ENCODE measurements at places on chromosomes 12 and 14.

DNA sequence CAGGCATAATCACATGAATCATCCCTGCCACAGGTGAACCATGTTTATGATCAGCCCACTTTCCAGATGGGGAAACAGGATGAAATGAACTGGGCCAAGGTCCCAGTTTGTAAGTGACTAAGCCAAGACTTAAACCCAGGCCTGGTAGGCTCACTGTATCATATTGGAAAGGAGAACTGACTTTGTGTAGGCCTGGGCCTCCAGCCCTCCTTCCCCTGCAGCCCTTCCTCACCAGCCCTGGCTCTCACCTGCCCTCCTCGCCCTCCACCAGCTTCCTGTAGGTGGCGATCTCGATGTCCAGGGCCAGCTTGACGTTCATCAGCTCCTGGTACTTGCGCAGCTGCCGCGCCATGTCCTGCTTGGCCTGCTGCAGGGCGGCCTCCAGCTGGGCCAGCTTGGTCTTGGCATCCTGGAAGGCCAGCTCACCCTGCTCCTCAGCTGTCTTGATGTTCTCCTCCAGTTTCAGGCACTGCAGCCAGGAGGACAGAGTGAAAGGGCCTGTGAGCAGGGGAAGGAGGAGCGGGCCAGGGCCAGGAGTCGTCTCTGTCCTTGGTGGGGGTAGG is 19.8 kb downstream of the KRT80 start:
- peak; percentile 57 for DNase-seq
- peaks cover 6% of the 10 kb centered on the region for H3K4me1 ChIP-seq
- H3K36me3 ChIP-seq = no peaks in the 10 kb centered on the region

DNA sequence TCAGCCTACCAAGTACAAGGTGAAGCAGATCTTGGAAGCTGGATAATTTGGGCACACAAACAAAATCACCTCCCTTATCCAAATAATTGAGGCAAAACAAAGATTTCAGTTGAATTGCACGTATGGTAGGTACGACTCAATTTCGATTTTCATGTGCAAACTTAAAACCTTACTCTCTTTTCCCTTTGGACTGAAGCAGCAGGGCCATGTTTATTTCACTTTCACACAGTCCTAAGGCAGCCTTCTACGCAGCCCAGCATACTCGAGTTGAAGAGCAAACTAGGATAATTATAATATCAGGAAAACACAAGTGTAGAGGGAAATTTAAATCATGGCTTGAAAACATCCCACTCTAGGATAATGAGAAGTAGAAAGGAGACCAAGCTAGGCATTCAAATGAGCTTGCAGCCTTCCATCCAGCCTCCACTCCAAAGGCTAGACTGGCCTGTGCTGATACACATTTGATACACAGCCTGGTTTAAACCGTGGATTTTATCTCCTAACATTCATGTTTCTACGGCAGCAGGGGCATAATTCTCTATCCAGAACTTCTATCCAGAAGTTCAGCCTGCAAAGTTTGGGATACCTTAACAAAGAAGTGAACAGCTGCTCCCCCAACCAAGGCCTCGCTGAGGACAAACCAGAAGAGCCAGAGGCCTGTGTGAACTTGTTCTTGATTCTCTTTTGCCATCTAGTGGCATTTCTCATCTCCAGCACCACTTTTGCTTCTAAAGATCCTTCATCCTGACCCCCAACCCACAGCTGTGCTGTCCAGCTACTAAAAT is 2.4 kb upstream of the RNASE7 start:
- peaks cover 6% of the 10 kb centered on the region for H3K4me1 ChIP-seq
- no peak overlapping the region for H3K27ac ChIP-seq
- no peak overlapping the region for H3K4me3 ChIP-seq
- peaks cover 22% of the 10 kb centered on the region for H3K27me3 ChIP-seq
- peak; percentile 29 for DNase-seq

DNA sequence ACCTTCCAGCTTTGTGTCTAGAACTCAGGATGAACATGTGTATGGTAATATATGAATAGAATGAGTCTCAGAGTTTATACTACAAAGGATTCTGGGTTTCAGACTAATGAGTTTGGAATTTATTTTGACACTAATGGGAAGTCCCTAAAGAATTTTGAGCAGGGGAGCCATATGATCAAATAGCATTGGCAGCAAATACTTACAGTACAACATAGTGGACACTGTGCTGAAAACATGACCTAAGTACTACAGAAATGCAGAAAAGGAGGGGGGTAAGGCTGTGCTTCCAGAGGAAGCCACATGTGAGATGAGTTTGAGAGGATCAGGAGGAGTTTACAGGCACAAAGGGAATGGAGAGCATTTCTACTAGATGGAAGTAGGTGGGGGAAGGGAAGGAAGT is 225.8 kb downstream of the C12orf42 start:
- DNase-seq = no peak
- H3K4me3 ChIP-seq = no peak overlapping the region
- peaks cover 14% of the 10 kb centered on the region for H3K4me1 ChIP-seq

DNA sequence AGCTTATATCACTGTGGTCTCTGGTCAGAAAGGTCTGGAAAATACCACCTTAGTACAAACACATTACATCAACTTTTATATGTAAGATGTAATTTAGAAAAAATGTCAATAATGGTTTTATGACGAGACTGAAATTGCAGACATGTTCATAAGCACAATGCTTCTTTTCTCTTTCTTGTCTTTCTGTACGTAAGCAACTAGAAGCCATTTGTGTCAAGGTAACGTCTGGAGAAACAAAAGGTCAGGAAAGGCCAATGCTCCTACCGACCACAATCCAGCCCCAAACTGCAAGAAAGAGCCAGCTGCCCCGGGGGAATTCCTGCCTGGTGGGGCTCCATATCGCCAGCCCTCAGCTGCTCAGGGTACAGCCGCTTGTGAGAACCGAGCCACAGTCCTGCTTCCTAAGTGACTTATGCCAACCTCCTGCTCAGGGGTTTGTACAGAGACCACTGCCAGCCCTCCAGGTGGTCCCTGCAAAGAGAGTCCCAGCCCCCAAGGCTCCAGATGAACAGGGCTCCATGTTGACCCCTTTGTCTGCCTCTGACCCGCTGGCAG is 6.3 kb downstream of the ZNF839 start:
- no peak overlapping the region for H3K4me3 ChIP-seq
- H3K27me3 ChIP-seq = no peaks in the 10 kb centered on the region
- no peak for DNase-seq
- H3K4me1 ChIP-seq = peaks cover 12% of the 10 kb centered on the region
- H3K36me3 ChIP-seq = peaks cover 5% of the 10 kb centered on the region

- H3K4me1 ChIP-seq = peaks cover 61% of the 10 kb centered on the region
- no peak overlapping the region for H3K27ac ChIP-seq
- no peaks in the 10 kb centered on the region for H3K27me3 ChIP-seq
- DNase-seq = no peak
- peaks cover 47% of the 10 kb centered on the region for H3K36me3 ChIP-seq
These were observed 11.1 kb downstream of the AEBP2 start for GRCh38 chr12:19450362-19450761.

DNA sequence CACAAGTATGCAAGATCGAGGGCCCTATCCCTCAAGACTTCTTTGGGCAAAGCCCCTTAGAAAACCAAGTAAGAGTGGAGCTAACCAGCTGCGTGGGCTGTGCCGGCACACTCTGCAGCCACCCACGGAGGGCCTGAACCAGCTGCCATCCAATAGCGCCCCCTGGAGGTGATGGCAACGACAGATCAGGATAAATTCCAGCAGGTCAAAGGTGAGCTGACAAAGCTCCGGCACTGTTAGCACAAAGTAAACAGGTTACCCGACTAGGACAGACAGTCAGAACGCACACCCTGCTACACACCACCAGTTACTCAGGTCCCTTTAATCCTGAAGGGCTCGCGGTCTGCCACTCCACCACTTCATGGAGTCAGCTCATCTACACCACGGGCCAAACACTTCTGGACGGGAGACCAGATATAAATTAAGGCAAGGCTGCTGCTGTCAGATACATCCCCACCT is 4.9 kb downstream of the ZBTB39 start:
- no peaks in the 10 kb centered on the region for H3K27me3 ChIP-seq
- H3K4me1 ChIP-seq = peaks cover 52% of the 10 kb centered on the region
- no peak overlapping the region for H3K27ac ChIP-seq
- DNase-seq = peak; percentile 82

DNA sequence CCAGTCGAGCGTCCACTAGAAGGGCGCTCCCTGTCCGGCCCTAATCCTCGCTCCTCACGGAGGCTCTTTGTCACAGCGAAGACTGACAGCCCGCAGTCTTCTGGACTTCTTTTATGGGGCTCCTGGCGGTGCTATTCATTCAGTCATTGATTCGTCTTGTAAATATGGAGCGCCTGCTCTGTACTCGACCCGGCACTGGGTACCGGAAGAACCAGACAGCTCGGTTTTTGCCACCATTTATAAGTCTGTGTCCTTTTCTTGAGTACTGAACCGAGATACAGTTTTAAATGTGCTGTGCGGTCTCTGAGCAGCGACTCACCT is 570 bp downstream of the DMAC2L start:
- peaks cover 44% of the 10 kb centered on the region for H3K4me1 ChIP-seq
- H3K4me3 ChIP-seq = peak overlapping the region; percentile 95
- DNase-seq = no peak
- no peaks in the 10 kb centered on the region for H3K27me3 ChIP-seq
- H3K27ac ChIP-seq = peak overlapping the region; percentile 98
- peaks cover 33% of the 10 kb centered on the region for H3K36me3 ChIP-seq

GRCh38 chr12:124295431-124296058 is 652 bp downstream of the RFLNA start:
- no peaks in the 10 kb centered on the region for H3K4me1 ChIP-seq
- H3K27ac ChIP-seq = no peak overlapping the region
- no peaks in the 10 kb centered on the region for H3K36me3 ChIP-seq
- no peak for DNase-seq

DNA sequence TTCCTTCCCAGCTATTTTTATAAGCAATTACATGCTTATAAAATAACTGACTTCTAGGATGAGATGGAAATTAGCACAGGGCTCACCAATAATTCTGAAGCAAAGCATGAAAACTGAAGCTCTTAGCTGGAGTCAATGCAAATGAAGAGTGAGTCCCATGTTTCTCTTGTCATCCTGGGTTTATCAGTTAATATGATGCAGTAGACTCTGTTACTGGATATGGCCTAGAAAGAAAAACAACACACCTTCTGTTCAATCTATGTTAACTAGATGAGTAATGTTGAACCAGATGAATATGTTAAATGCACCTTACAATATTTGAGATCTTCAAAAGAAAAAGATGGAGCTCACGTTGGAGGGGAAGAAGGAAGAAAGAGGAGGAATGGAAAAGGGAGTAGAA is 229.4 kb downstream of the DUSP6 start:
- no peak overlapping the region for H3K4me3 ChIP-seq
- no peak for DNase-seq
- H3K27ac ChIP-seq = no peak overlapping the region
- H3K4me1 ChIP-seq = no peaks in the 10 kb centered on the region
- H3K36me3 ChIP-seq = no peaks in the 10 kb centered on the region
- H3K27me3 ChIP-seq = no peaks in the 10 kb centered on the region

GRCh38 chr12:3233797-3234196 is 156.6 kb downstream of the TSPAN9 start:
- peaks cover 9% of the 10 kb centered on the region for H3K27me3 ChIP-seq
- H3K27ac ChIP-seq = no peak overlapping the region
- no peak overlapping the region for H3K4me3 ChIP-seq
- no peak for DNase-seq
- no peaks in the 10 kb centered on the region for H3K4me1 ChIP-seq

DNA sequence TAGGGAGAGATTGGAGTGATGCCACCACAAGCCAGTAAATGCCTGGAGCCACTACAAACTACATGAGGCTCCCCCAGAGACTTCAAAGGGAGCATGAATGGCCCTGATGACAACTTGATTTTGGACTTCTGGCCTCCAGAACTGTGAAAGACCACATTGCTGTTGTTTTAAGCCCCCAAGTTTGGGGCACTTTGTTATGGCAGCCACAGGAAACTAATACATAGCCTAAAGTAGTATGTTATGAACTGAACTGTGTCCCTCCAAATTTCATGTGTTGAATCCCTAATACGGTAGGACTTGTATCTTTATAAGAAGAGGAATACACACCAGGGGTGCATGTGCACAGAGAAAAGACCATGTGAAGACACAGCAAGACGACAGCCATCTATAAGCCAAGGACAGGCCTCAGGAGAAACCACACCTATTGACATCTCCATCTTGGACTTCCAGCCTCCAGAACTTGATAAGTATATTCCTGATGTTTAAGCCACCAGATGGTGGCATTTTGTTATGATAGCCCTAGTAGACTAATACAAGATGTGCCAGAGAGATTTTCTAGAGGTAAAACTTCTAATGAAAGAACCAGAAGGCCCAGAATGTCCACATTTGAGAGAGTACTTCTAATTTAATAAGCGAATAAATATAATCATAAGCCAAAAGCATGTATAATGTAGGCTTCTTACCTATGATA is 127.1 kb upstream of the BMP4 start:
- no peaks in the 10 kb centered on the region for H3K4me1 ChIP-seq
- no peaks in the 10 kb centered on the region for H3K36me3 ChIP-seq
- H3K27me3 ChIP-seq = no peaks in the 10 kb centered on the region

- peaks cover 8% of the 10 kb centered on the region for H3K4me1 ChIP-seq
- H3K27ac ChIP-seq = no peak overlapping the region
- peaks cover 9% of the 10 kb centered on the region for H3K36me3 ChIP-seq
These were observed 7.0 kb downstream of the IFI27L2 start for GRCh38 chr14:94122438-94122837.

DNA sequence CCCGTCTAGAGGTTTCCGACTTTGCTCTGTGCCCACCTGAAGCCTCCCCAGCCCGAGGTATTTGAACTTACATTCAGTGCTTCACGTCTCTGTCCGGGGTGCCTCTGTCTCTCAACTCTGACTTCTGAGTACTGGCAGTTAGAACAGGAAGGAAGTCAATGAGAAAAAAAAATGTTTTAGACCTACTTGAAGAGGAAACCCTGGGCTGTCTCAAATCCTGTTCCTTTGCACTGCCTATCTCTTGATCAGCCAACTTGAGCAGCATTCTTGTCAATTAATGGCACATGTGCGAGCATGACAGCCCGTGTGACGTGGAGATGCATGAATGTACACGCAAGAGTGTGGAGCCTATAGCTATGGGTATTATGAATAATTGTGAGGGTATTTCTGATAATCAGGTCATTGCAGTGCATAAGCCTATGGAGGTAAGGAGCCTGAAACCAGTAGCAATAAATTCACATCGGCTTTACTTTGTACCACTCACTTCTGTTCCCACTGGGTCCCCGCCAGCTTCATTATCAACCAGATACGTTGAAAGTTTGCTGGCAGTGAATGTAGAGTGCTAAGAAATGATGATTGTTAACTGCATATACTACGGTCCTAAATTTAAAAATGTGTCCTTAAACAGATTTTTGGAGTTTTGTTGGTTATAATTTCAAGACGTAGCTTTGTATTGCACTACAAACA is at the start of gene ARHGDIB:
Gene ARHGDIB (minus strand): TSS at position 136 of the 687 bp plus-strand sequence. CDS start 10,889 bp downstream, outside the sequence.
- peak within 1 kb of the TSS; percentile 95 for H3K27ac ChIP-seq
- peaks cover 38% of the 10 kb centered on the region for H3K4me1 ChIP-seq
- DNase-seq = peak; percentile 93
- peaks cover 49% of the 10 kb centered on the region for H3K36me3 ChIP-seq
- no peaks in the 10 kb centered on the region for H3K27me3 ChIP-seq

DNA sequence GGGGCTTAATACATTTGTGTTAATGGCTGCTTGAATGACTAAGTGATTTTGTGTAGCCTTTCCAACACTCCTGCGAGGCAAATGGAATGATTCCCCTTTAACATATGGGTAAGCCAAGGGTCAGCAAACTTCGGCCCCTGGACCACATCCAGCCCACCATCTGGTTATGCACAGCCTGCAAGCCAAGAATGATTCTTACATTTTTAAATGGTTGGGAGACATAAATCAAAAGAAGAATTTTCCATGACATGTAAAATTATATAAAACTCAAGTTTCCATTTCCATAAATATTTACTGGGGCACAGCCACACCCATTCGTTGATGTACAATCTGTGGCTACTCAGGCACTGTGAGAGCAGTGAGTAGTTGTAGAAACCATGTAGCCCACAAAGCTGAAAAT is 9.0 kb downstream of the SLC8B1 start:
- H3K27ac ChIP-seq = no peak overlapping the region
- peaks cover 43% of the 10 kb centered on the region for H3K36me3 ChIP-seq
- no peak overlapping the region for H3K4me3 ChIP-seq
- no peak for DNase-seq
